ENCODE measurements at places on chromosomes 7 and 10.

DNA sequence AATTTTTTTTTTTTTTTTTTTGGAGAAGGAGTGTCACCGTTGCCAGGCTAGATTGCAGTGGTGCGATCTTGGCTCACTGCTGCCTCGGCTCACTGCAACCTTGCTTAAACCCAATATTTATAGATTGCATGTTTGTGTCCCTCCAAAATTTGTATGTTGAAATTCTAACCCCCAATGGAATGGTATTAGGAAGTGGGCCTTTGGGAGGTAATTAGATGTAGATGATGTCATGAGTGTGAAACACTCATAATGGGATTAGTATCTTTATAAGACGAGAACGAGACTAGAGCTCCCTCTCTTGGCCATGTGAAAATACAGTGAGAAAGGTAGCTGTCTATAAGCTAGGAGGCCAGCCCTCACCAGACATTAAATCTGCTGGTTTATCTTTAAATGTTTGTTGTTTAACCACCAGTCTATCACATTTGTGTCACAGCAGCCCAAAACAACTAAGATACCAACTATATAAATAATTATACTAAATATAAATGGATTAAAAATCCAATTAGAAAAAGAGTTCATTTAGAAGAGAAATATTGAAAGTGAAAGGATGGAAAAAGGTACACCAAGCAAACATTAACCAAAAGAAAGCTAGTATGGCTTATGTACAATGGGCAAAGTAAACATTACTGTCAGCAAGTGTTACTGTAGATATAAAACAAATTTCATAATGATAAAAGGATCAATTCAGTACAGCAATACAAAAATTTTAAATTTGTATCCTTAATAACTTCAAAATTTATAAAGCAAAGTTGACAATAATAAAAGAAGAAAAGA is 9.3 kb downstream of the TCAF1 start:
- no peak overlapping the region for H3K27ac ChIP-seq
- no peaks in the 10 kb centered on the region for H3K36me3 ChIP-seq
- H3K4me1 ChIP-seq, result peaks cover 18% of the 10 kb centered on the region
- no peaks in the 10 kb centered on the region for H3K27me3 ChIP-seq

- H3K27ac ChIP-seq, result peak overlapping the region; percentile 91
- peak; percentile 81 for DNase-seq
- H3K4me3 ChIP-seq, result no peak overlapping the region
Observed at GRCh38 chr7:1197997-1198625, 34.6 kb upstream of the UNCX start.

DNA sequence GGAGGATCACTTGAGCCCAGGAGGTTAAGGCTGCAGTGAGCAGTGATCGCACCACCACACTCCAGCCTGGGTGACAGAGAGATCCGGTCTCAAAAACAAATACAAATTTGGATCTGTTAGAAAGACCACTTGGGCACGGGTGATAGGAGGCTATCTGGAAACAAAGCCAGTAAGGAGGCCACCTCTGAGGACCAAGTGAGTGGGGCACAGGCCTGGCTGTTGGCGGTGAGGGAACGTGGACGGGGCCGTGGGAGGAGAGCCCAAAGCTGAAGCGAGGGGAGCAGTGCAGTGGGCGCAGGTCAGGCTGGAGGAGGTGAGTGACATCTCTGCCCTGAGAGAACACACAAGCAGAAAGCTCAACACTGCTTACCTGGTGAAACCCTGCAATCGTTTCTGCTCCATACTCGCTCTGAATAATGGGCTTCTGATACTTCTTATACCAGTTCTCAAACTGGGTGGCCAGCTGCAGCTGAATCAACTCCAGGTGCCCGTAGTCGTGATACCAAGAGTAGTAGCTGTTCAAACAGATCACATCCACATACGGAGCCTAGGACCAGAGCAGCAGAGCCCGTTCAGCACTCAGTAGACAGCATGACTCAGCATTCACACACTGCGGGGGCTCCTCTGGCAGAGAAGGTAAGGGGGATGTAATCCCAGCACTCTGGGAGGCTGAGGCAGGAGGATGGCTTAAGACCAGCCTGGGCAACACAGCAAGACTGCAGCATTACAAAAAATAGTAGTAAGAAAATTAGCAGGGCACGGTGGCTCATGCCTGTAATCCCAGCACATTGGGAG is 14.5 kb downstream of the GUSB start:
- H3K4me3 ChIP-seq, result no peak overlapping the region
- no peak for DNase-seq
- H3K36me3 ChIP-seq, result peaks cover 87% of the 10 kb centered on the region
- H3K27me3 ChIP-seq, result no peaks in the 10 kb centered on the region
- H3K4me1 ChIP-seq, result no peaks in the 10 kb centered on the region
- H3K27ac ChIP-seq, result no peak overlapping the region

DNA sequence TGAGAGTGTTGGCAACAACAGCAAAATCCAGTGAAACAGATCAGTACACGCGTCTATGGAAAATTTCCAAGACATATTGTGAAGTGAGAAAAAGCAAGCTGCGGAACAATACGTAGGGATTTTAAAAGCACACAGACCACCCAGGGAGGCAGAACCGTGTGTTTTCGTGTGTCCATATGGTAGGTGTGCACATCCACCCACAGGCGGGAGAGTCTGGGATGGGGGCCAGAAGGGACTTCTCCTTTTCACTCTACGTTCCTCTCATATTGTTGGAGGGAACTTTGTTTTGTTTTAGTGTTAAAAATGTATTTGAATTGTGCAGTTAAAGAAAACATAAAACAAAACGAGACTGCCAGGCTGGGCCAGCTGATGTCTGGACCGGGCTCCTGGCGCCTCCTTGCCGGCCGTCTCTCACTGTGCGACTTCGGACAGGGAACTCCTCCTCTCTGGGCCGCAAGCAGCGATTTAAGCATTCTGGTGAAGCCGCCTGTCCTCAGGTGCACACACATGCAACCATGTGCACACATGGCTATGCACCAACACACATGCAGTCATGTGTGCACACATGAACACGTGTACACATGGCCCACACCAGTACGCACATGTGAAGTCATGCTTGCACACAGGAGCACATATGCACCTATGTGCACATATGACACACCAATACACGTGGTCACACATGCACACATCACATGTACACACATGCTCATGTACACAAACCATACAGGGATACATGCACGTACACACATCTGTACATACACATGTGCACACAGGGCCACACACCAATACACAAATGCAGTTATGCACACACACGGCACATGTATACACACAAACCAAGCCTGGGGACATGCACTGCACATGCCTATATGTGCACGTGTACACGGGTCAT is 141.1 kb downstream of the ELFN1 start:
- peaks cover 19% of the 10 kb centered on the region for H3K4me1 ChIP-seq
- DNase-seq, result no peak
- no peak overlapping the region for H3K27ac ChIP-seq

GRCh38 chr10:70974351-70974901 is 86.1 kb upstream of the PCBD1 start:
- H3K36me3 ChIP-seq, result no peaks in the 10 kb centered on the region
- DNase-seq, result no peak
- H3K27me3 ChIP-seq, result no peaks in the 10 kb centered on the region
- H3K4me1 ChIP-seq, result no peaks in the 10 kb centered on the region
- no peak overlapping the region for H3K27ac ChIP-seq

DNA sequence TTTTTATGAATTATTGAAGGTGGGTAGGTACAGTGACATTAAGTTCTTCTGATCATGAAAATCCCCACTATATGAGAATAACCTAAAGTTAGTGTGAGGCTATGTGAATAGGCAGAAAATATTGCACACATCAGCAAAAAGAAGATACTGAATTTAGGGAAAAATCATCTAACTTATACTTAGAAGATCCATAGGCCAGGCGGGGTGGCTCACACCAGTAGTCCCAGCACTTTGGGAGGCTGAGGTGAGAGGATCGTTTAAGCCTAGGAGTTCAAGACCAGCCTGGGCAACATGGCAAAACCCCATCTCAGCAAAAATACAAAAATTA is 49.5 kb upstream of the ARHGAP12 start:
- peaks cover 8% of the 10 kb centered on the region for H3K4me1 ChIP-seq
- no peak overlapping the region for H3K4me3 ChIP-seq
- no peak for DNase-seq
- peak overlapping the region; percentile 40 for H3K27ac ChIP-seq
- no peaks in the 10 kb centered on the region for H3K36me3 ChIP-seq

DNA sequence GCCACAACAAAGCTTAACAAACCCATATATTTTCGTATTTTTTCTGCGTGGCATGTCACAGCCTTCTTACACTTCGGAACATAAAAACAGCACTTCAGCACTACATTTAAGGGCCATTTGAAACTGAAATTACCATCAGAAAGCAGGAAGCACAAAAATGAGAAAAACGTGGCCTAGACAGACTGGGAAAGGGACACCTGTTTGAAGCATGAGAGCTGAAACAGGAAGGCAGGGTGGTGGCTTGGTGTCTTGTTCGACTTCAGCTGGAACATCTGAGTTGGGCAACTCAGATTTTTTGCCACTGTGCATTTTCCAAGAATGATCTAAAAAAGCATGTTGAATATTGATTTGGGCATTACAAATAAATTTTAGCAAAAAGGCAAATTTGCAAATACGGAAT is 243.2 kb downstream of the ELMO1 start:
- no peak for DNase-seq
- no peaks in the 10 kb centered on the region for H3K36me3 ChIP-seq
- no peak overlapping the region for H3K4me3 ChIP-seq
- H3K4me1 ChIP-seq, result no peaks in the 10 kb centered on the region
- H3K27ac ChIP-seq, result no peak overlapping the region

GRCh38 chr10:43261578-43262396 is 5.1 kb downstream of the RASGEF1A start:
- no peaks in the 10 kb centered on the region for H3K4me1 ChIP-seq
- no peak overlapping the region for H3K4me3 ChIP-seq
- H3K27me3 ChIP-seq, result peaks cover 32% of the 10 kb centered on the region

DNA sequence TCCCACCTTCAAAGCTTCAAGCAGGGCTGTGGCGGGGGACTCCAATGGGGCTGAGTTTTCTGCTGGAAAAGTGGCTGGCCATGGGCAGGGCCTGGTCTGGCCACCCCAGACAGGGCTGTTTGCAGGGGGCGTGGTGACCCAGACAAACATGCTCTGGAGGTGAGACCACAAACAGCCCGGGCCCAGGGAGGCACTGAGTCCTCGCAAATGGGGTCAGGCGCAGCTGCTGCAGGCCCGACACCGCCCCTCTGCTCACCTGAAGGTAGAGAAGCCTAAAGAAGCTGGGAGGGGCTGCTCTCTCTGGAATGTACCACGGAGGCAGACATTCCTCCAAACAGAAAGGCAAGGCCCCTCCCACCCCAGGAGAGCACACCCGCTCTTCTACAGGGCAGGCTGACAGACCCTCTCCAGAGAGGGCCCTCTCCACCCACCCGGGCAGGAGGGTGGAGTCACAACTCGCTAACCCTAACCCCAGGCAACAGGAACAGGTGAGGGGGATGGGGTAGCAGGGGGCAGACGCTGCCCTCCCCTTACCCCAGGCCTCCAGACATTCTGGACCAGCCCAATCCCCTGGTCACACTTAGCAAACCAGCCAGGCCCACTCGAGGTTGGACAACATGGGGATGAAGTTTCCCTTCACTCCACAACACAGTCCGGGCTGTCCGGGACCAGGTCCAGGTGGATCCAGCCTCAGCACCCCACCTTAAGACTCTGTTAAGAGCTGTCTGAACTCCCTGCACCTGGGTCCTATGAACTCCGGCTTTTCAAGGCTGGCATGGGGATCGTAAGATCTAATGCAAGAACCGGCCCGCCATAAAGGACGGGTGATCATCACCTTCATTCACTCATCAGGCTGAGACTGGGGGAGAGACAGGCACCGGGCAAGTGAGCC is 32.3 kb downstream of the OAT start:
- peaks cover 6% of the 10 kb centered on the region for H3K4me1 ChIP-seq
- H3K27me3 ChIP-seq, result peaks cover 15% of the 10 kb centered on the region

DNA sequence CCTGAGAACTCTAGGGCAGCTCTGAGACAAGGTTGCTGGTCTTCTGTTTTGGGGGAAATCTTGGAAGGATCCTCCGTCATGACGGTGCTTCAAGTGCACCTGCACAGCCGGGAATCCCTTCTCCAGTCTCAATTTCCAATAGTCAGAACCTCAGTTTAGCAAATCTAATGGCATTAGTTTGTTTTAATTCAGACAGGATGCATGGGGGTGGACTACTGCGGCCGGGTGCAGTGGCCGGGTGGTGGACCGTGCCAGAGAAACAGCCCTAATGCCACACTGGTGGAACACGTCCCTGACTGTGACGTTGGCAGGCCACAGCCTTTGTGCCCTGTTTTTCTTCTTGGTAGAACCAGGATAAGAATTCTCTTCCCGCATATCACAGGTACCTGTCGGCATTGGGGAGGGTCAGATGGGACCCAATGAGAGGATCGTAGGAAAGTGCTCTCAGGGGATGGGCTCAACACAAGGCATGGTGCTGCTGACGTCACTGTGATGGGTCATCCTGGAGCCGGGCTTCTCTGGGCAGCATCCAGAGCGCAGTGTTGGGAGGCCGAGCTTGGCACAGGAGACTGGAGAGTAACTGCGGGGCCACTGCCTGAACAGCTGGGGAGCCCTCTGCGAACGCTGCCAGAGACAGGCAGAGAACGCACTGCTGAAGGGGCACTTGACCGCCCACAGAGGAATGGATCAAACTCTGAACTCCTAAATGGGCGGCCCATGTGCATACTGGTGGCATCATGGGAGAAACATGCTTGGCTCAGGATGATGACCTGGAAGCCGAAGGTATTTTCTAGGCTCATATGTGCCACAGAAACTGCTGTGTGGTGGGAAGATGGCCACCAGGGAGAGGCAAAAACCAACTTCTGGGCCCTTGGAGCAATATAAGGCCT is 313.8 kb upstream of the SHH start:
- no peaks in the 10 kb centered on the region for H3K4me1 ChIP-seq
- DNase-seq, result no peak
- no peak overlapping the region for H3K27ac ChIP-seq
- H3K27me3 ChIP-seq, result peaks cover 36% of the 10 kb centered on the region
- no peaks in the 10 kb centered on the region for H3K36me3 ChIP-seq

GRCh38 chr10:26714415-26715136 is 17.1 kb downstream of the PDSS1 start:
- H3K27me3 ChIP-seq, result no peaks in the 10 kb centered on the region
- DNase-seq, result no peak
- H3K4me1 ChIP-seq, result no peaks in the 10 kb centered on the region
- H3K4me3 ChIP-seq, result no peak overlapping the region

Data from A673 (cell line).